Adrenal gland (tissue), 19 donors: ENCODE measurements at places on chromosomes 5 and 9. TPM values are rescaled to one million over a fixed set of nuclear protein-coding genes. Genes with fewer than 3 reads are reported as not detected.

GRCh38 chr9:115445655-115446054 is 327.7 kb upstream of the TNC start:
- DNase-seq, result no peak

- DNase-seq, result no peak
These were observed 257.7 kb downstream of the MCTP1 start for GRCh38 chr5:95027151-95027721.

DNA sequence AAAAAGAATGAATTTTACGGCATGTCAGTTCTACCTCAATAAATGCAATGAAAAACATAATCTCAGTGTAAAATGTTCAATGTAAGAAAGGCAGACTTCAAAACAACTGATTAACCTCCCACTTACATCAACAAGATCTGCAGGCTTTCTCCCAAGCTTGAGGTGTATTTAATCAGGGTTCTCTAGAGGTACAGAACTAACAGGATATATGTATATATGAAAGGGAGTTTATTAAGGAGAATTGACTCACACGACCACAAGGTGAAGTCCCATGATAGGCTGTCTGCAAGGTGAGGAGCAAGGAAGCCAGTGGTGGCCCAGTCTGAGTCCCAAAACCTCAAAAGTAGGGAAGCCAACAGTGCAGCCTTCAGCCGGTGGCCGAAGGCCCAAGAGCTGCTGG is 35.9 kb downstream of the MARCHF3 start:
- DNase-seq, result no peak

DNA sequence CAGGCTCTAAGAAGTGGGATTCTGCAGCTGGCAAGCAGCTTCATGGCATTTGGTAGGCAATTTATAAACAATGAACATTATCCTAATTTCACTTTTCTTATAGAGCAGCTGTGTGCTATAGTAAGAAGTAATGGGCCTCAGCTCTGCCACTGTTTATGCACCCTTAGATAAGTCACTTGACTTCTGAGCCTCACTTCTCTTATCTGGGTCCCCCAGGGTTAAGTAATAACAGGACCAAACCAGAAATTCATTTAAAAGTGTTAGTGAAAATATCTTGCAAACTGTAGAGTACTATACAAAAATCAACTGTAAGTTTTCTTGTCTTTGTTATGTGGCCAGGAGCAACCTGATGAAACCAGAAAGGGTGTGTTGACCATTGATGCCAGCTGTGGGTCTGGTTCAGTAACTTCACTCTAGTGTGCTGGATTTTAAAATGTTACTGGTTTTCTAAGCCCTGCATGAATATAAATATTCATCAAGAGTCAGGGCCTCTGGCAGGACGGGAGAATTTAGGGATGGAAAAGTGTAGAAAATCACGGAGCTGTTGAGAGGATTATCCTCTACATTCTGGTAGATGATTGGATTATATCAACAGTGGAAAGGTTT is 24.2 kb downstream of the TNFAIP8 start:
- DNase-seq, result no peak

- DNase-seq, result no peak
These were observed 153.6 kb upstream of the CDH9 start for GRCh38 chr5:27191786-27192510.

DNA sequence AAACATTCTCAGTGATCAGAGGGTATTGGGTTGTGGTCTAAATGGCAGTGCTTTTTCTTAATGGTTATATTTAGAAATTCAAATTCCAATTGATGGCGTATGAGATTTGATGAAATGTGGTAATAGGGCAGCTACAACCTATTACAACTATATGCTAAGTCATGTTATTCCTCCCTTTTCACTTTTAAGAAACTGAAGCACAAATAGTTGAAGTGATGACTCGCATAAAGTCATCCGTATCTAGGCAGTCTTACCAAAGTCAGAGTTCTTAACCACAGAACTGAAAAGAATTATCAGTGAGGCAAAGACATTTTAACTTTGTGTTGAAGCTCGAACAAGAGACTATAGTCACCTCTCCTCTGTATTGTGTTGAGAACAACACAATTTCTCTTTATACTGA is 28.2 kb downstream of the C9orf152 start:
- no peak for DNase-seq

GRCh38 chr9:86413971-86414880 is 60.0 kb upstream of the TUT7 start:
- DNase-seq, result no peak

DNA sequence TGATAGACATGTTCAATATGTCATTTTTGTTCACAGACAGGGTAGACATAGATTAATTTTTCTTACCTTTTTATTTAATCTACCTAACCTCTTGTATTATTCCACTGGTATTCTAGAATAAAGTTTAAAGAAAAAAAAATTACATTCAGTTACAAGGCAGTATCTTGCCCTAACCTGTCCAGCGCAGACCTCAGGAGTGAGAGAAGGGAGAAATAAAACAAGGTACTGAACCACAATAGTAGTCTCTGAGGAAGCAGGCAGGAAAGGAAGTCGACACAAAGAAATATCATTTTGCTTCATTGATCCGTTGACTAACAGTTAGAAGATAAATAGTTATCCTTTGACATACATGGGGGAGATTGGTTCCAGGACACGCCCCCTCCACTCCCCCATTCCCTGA is 12.5 kb upstream of the ADAMTSL1 start:
- DNase-seq, result no peak

GRCh38 chr5:132867046-132867451 is 607 bp downstream of the UQCRQ start:
- peak; percentile 44 for DNase-seq

DNA sequence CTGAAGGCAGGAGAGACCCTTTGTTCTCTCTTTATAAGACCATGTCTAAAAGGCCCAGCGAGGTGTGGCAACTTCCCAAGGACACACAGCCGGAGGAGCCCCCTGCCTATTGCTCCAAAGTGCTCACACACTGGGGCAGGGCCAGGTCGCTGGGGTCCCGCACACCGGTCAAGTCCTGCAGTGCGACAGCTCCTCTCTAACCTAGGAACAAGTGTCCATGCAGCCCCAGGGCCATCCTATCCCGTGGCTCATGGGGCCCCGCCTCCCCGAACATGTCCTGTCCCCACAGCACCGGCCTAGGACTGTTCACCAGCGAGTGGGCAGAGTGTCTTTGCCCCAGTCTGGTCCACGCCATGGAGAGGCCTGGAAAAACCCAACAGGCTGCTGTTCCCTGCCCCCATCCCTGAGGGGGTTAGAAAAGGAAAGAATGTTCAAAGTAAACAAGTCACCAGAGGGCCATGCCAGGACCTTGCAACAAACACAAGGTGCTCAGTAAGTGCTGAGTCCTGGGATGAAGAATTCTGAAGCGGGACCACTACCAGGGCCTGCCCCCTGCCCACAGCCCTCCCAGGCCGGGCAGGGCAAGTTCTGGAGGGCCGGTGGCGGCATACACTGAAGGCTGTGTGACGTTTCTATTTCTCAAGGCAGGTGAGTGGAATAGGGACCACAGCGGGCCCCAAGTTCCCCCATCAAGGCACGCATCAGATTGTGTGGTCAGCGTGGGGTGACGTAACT is 938 bp downstream of the NINJ1 start:
- DNase-seq, result peak; percentile 74

GRCh38 chr9:27341545-27342294 is 44.8 kb upstream of the EQTN start:
- DNase-seq, result no peak

- DNase-seq, result peak; percentile 59
These were observed 42.9 kb upstream of the SMAD5 start for GRCh38 chr5:136089791-136090190.

- no peak for DNase-seq
These were observed 551 bp downstream of the PCDHB6 start for GRCh38 chr5:141150224-141150992.

GRCh38 chr9:83933790-83934189 is 12.6 kb upstream of the KIF27 start:
- DNase-seq, result peak; percentile 33

DNA sequence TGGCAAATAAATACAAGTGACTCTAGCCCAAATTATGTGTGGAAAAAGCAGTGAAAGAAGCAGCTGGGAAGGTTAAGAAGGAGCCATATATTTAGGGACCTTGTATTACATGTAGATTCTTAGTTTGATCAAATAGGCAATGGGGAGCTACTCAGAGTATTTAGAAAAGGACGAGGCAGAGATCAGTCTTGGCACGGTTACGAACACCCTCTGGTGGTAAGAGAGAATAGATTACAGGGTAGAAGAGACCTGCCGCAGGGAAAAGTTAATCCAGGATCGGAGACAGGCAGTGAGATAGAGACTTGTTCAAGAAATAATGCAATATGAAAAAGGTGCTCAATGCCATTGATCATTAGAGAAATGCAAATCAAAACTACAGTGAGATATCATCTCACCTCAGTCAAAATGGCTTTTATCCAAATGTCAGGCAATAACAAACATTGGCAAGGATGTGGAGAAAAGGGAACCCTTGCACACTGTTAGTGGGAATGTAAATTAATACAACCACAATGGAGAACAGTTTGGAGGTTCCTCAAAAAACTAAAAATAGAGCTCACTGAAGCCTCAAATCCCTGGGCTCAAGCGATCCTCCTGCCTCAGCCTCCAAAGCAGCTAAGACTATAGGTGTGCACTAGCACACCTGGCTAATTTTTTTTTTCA is 12.0 kb downstream of the INIP start:
- DNase-seq, result peak; percentile 68

DNA sequence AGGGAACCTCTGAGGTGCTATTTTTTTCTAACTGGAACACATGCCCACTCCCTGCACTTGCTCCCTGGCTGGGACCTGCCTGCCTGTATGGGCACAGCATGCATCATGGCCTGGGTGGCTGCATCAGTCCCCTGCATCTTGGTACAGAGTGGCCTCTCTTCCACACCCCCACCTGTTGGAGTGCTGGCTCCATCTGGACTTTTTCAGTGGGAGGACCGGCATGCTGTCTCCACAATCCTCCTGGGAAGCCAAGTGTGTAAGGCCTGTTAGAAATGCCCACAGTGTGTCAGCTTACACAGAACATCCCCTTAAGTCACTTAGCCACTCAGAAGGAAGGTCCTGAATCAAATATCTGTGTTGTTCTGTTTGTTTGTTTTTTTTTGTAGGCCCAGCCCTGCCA is 102.9 kb downstream of the MARCHF3 start:
- DNase-seq, result no peak

GRCh38 chr9:135209852-135210251 is 122.4 kb downstream of the OLFM1 start:
- DNase-seq, result peak; percentile 35

GRCh38 chr9:95305770-95306492 is 11.6 kb downstream of the FANCC start:
- no peak for DNase-seq

DNA sequence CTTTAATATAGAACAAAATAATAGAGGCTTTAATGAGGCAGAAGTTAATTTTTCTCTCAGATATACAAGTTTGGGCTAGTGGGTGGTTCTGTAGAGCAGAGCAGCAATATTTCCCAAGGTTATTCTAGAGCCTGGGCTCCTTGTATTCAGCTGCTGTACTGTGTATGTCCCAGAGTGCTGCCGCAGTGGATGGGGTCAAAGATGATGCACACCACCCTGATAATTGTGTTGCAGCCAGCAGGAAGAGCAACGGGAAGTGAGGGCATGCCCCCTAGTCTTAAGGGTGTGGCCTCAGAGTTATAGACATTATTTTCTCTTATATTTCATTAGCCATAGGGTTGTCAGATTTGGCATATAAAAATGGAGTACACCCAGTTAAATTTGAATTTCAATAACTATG is 23.9 kb upstream of the KIF4B start:
- no peak for DNase-seq

- no peak for DNase-seq
These were observed 18.9 kb upstream of the S1PR3 start for GRCh38 chr9:88972401-88972800.

DNA sequence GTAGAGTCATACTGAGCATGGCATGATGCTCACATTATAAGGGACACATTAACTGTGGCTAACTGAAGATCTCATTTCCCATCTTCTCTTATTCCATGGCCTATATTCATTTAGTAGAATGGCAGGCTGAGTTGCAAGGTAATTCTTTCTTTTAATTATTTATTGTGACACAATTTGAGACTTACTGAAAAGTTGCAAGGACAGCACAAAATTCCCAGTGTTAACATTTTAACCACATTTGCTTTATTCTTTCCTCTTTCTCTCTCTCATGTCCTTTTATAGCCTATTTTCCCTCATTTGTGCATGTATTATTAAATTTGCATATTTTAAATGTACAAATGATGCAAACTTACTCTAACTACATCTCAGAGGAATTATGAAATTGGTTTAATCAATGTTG is 366.1 kb upstream of the RPS23 start:
- no peak for DNase-seq

MOCS2 gene
- total RNA-seq, result 95.0 TPM

BTNL8 gene
- total RNA-seq, result not detected

RASEF gene
- 0.25 TPM for total RNA-seq

SLC4A9 gene
- not detected for total RNA-seq

C9orf153 gene
- 0.65 TPM for total RNA-seq

GPR150 gene
- 0.74 TPM for total RNA-seq

PCDHGB3 gene
- total RNA-seq, result 1.4 TPM

ACOT12 gene
- not detected for total RNA-seq

EXOSC2 gene
- 19.8 TPM for total RNA-seq
